ENCODE measurements at places on chromosomes 7 and 10. TPM values are rescaled to one million over a fixed set of nuclear protein-coding genes. Genes with fewer than 3 reads are reported as not detected.

DNA sequence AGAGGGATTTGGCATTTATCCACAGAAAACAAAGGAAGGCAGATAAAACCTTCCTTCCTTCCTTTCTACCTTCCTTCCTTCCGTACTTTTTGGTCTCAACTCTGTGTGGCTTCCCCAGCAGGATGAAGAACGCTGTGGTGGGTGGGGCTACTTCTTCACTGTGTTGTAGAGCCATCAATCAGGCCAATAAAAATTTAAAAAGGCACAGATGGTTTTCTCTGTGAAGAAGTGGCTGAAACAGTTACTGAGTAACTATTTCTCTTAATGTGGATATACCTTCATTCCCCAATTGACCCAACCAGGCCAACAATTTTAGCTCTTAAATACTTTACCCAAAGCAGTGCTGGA, 75.8 kb downstream of the ZNF92 start:
- DNase-seq = no peak

MRC1 gene
- total RNA-seq = not detected

DNA sequence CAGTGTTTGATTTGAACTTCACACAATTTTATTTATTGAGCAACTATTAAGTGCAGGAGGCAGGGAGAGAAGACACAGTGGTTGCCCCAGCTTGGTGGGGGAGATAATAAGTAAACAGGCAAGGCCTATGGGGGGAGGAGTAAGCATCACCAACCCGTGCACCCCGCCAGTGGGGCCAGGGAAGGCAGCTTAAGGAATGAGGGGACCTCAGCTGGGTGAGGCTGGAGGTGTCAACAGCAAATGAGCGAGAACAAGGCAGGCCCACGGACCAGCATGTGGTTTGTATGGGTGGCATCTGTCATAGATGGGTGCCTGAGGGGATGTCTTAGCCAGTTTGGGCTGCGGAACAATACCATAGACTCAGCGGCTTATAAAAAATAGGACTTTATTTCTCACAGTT, 24.1 kb upstream of the CRHR2 start:
- DNase-seq = no peak

GPR85 gene
- total RNA-seq = not detected

GRCh38 chr7:1466524-1467271, 7.4 kb upstream of the MICALL2 start:
- no peak for DNase-seq

EEPD1 gene
- total RNA-seq = 0.76 TPM

LLCFC1 gene
- total RNA-seq = not detected

- no peak for DNase-seq
Measured at GRCh38 chr7:135102372-135102771, 45.5 kb upstream of the TMEM140 start.

DNA sequence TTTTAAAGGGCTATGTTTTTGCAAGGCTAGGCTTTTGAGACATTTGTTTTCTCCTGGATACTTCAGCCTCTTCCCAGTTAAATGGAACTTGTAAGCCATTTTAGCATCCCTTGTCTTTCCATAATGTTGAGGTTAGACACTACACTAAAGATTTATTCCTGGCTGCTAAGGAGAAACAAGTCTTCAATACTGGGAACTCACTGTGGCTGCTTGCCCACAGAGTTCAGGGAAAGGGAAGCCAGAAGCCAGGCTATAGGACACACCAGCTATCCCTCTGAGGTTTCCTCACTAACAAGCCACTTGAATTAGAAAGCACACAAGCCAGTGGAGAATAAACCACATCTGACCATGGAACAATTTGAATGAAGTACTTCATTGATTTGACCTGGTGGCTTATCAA, 421.7 kb upstream of the CHRM2 start:
- DNase-seq = no peak

CHST15 gene
- 0.81 TPM for total RNA-seq

DNA sequence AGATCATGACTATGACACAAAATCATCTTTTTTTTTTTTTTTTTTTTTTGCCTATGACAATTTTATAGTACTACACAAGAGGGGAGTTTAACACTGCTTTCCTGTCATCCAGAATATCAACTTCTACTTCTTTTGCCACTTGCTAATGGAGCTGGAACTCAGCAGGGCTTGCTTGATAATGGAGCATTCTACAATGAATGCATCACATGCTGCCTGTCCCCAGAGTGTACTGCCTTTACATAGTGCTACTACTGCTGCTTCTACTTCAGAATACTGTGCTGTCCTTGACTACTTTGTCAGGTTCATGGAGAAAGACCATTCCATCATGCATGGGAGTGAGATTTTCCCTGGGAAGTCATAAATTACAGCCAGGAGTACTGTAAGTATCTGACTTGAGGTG, 338.6 kb upstream of the SEMA3A start:
- DNase-seq = no peak

DNA sequence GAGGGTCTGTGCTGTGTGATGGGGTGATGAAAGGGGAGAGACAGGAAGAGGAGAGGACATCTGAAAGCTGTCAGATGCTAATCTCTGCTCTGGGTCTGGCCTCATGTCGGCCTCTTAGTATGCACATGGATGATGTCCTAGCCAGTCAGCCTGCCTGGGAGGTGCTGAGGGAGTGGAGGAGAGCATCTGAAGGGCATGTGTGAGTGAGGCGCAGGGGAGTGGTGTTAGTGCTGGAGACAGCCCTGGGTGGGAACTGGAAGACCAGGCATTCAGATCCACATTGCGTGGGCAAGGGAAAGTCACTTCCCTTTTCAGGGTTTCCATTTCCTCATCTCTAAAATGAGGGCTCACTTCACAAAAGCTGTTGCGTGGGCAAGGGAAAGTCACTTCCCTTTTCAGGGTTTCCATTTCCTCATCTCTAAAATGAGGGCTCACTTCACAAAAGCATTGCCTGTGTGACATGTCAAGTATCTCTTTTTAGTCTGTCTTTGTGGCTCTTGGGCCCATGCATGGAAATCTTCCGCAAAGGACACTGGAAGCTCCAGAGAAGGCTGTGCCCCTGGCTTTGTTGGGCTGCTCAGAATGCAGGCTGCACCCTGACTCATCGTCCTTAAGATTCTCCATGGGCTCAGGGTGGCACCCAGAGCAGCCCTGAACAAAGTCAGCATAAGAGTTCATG, 10.0 kb downstream of the SFTPD start:
- DNase-seq = peak; percentile 42

GRCh38 chr10:101782811-101783735, at the start of gene NPM3:
TSS of gene NPM3 (minus strand) at chr10:101783446. CDS start at chr10:101783390, 56 bp downstream.
- peak; percentile 96 for DNase-seq

- DNase-seq = peak; percentile 75
Measured at GRCh38 chr10:17805921-17806577, 3.1 kb upstream of the MRC1 start.

DNA sequence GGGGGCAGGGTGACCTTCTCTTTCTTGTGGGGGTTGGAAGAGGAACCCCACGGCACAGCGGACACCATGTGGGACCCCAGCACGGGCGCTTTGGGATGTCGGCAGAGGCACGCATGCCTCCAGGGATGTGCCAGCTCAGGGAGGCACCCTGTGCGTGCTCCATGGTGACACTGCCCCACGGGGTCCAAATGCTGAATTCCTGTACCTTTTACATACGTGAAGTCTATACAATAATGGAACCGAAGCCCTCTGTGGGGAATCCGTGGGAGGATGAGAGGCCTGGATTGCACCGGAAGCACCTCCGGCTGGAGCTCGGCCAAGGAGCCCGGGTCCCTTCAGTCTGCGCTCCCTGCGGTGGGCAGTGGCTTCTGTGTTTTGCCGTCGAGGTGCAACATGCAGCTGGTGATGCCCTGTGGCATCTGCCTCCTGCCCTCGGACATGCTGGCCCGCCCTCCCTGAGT, 524.3 kb downstream of the DNAJB6 start:
- no peak for DNase-seq

DNA sequence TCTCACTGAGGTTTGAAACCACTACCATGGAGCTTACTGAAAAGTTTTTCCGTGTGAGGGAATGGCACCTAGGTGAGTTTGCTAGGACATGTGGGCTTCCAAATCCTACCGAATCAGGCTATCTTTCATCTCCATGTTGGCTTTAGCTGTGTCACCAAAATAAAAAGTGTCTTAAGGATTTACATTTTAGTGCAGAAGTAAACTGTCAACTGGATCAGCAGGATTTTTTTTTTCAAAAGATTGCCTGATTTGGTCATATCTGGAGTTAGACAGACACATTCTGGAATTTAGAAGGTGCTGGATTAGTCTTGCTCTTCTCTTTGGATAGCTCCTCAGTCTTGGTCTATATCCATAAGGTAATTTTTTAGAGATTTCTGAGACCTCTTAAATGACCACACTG, 5.5 kb downstream of the ARID5B start:
- no peak for DNase-seq

GRCh38 chr7:90173127-90173844, 19.0 kb downstream of the STEAP1 start:
- no peak for DNase-seq

DNA sequence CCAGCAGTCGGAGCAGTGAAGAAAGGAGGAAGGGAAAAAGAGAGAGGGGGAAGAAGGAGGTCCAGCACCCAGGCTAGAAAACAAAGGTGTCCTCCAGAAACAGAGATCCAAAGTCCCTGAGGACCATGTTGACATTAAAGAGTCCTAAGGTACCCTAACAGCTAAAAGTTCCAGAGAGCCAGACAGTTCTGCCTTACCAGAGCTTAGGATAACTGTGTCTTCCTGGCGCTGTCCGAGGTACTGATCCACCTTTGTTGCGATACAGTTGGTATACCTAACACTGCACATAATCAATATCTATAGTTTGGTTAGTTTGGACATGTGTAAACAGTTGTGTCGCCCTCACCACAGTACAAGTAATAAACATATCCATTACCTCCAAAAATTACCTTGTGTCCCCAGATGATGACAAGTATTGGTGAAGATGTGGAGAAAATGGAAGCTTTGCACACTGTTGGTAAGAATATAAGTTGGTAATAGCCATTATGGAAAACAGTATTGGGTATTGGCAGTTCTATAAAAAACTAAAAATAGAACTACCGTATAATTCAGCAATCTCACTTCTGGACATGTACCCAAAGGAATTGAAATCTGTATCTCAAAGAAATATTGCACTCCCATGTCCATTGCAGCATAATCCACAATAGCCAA, 59.8 kb downstream of the GRID1 start:
- DNase-seq = peak; percentile 49

DNA sequence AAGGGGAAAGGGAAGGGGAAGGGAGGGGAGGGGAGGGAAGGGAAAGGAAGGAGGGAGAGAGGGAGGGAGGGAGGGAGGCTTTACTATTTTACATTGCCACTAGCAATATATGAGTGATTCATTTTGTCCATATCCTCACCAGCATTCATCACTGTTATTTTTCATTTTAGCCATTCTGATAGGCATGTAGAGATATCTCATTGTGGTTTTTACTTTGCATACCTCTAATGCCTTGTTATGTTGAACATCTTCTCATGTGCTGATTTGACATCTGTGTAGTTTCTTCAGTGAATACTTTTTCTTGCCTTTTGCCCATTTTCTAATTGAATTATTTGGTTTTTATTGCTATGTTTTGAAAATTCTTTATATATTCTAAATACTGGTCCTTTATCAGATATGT, 52.7 kb downstream of the GCC1 start:
- no peak for DNase-seq

GRCh38 chr7:46109437-46109836, 188.4 kb upstream of the IGFBP3 start:
- DNase-seq = no peak

Data from activated CD8-positive, alpha-beta T cell treated with anti-CD3 and anti-CD28 coated beads for 36 hours (primary cell).